ENCODE measurements at places on chromosomes 4 and X.
A peak's percentile ranks its signal among the peaks of the same experiment; 100 is the strongest.

DNA sequence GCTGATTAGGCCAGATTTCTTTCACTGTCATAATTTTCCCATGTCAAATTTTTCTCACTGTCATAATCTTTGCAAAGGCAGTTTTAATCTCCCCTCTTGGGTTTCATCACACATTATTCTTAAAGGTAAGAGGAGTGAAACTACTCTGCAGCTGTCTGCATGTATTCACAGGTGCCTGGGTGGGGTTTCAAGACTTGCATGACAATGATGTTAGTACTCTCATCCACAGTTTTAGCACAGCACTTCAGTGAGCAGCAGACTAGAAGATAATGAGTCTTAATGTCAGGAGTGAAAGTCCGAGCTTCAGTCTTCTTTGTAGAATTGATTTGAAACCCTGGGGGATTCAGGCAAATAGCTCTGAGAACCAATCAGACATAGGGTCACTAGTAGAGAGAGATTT, 182.5 kb upstream of the GALNT7 start:
- DNase-seq = no peak

- no peak for DNase-seq
Observed at GRCh38 chrX:24732766-24733500, 39.2 kb downstream of the POLA1 start.

GRCh38 chr4:68271851-68272357, 26.4 kb upstream of the TMPRSS11B start:
- no peak for DNase-seq

DNA sequence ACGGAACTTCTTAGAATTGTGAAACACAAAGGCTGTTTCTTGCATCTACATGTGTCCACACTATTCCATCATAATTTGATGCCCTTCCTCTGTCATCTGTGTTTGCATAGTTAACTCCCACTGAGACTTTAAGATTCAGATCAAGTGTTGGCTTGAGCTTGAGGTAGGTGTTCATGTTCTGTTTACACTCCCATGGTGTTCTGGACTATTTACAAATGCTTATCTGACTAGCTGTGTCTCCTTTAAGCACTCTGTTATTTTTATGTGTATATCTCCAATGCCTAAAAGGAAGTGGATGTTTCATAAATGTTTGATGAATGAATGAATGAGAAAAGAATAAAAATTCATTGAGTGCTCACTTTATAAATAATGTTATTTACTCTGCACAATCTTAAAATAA, 622.7 kb downstream of the RAB28 start:
- no peak for DNase-seq

GRCh38 chr4:64192731-64193412, 216.4 kb downstream of the TECRL start:
- DNase-seq = no peak

- no peak for DNase-seq
Observed at GRCh38 chr4:10656420-10656819, 28.1 kb downstream of the CLNK start.

DNA sequence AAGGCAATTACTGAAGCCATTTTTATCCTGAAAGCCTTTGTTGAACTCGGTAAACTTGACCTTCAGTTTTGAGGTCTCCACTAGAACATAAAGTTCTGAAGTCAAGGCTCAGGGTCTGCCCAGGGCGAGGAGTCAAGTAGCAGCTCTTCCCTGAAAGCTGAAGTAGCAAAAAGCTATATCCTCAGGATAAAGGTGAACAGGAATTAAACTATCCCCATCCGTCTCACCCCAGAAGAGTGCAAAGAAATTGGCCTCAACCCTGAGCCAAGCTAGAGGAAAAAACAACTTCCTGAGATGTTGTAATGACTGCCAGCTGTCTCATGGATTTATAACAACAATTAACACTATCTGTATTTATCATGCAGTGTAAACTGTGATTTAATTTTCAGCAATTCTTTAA, 590.8 kb downstream of the SPRY1 start:
- DNase-seq = no peak

- no peak for DNase-seq
Observed at GRCh38 chr4:127509155-127509554, 123.6 kb upstream of the INTU start.

DNA sequence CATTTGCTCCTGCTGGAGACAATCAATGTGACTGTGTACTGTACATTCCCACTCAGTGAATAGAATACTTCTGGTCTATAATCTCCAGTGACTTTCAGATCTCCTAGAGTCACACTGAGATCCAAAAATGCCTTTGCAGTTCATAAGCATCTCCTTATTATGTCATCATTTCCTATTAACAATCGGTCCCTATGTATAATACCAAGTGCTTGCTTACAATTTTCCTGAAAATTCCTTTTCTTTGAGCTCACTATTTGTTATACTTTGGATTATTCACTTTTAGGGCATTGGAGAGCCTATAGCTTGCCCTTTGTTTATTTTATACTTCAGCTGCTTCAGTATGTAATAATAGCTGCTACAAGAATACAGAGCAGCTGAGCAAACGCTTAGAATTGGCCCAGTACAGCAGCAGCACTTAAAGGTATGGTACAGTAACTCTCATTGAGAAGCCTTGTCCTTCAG, 313.0 kb downstream of the DCTD start:
- no peak for DNase-seq

GRCh38 chr4:46886711-46887110, 22.3 kb downstream of the COX7B2 start:
- no peak for DNase-seq

- DNase-seq = no peak
Observed at GRCh38 chr4:106676173-106676921, 307.8 kb upstream of the GIMD1 start.

DNA sequence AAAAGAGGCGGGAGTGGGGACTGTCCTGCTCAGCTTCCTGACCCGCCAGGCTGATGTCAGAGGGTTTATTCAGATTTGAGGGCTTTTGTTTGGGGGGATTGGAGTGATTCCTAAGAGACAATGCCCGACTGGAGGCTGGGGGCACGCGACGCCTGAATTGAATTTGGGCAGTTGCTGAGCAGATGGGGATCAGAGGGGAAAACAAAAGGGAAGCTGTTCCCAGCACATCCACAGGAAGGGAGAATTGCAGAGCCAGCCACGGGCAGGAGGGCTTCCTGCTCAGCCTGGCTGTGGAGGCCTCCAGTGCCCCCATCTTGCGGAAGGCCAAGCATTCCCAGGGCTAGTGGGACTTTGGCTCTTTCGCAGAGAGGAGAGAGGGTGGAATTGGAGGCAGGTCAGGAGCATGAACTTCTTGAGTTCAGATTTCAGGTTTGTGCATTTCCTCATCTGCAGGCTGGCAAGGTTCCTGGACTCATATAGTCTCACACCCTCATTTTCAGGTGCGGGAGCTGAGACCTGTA, 162.8 kb downstream of the NHS start:
- DNase-seq = no peak

DNA sequence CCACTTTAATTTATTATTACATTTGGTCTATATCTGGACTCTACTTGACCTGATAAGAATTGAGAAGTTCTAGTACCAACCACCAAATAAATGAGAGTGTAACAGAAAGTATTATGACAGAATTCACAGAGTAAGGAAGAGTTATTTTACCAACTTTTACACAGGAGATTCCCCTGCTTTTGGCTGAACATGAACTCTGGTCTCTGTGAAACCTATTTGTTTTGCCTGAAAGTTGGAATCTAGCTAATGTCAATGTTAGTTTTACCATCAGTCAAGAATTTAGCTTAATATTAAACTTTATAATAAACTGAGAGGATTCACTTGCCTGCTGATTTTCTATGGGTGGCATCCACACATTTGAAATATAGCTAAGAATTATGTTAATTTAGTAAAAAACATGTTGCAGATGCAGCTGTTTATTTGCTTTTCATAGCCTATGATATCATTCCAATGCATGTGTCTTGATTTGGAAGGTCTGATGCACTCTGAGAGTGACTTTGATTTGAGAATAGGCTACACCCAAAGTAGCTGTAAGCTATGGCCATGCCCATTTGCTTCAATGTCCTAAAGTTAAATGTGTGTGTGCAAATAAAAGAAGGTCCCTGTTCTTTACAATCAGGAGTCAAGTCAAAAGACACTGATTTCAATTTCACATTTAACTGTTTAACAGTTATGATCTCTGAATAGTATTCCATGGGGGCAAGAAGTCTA, 150.9 kb upstream of the RASGEF1B start:
- DNase-seq = no peak

- no peak for DNase-seq
Observed at GRCh38 chrX:68651110-68651509, 3.6 kb downstream of the STARD8 start.

DNA sequence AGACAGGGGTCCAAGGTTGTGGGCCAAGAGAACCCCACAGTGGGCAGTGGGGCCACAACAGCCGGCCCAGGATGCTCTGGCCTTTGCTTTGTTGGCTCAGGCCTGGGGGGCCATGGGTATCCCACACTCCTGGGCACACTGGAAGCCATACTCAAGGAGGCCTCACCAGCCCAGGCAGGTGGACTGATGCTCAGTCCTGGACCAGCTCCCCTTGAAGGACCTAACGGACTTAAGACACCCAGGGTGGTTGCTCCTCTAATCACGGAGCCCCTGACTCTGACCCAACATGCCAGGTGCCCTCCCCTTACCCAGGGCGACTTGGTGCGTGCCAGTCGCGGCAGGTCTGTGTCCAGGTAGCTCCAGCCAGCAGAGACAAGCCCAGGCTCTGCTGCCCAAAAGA, 50.8 kb downstream of the ZFYVE28 start:
- DNase-seq = no peak

GRCh38 chrX:153442463-153442862, 3.4 kb downstream of the TREX2 start:
- no peak for DNase-seq

GRCh38 chrX:13933352-13933751, 96.3 kb downstream of the GEMIN8 start:
- no peak for DNase-seq

DNA sequence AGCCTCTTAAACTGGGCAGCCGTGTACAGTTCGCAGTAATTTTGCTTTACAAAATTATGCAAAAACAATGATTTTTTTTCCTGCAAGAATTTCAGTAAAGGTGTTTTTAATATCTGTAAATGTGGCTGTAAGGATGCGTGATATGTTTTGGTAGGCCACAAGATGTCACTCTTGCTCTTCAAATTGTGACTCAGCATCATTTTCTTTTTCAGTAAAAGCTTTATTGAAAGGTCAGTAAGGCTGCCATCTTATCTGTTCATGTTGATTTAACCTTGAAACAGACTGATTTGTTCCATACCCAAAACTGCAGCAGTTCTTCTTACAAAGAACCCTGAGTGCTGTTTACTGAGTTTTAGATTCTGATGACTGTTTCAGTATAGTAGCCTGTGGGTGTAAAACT, 39.9 kb downstream of the TXLNG start:
- DNase-seq = no peak

DNA sequence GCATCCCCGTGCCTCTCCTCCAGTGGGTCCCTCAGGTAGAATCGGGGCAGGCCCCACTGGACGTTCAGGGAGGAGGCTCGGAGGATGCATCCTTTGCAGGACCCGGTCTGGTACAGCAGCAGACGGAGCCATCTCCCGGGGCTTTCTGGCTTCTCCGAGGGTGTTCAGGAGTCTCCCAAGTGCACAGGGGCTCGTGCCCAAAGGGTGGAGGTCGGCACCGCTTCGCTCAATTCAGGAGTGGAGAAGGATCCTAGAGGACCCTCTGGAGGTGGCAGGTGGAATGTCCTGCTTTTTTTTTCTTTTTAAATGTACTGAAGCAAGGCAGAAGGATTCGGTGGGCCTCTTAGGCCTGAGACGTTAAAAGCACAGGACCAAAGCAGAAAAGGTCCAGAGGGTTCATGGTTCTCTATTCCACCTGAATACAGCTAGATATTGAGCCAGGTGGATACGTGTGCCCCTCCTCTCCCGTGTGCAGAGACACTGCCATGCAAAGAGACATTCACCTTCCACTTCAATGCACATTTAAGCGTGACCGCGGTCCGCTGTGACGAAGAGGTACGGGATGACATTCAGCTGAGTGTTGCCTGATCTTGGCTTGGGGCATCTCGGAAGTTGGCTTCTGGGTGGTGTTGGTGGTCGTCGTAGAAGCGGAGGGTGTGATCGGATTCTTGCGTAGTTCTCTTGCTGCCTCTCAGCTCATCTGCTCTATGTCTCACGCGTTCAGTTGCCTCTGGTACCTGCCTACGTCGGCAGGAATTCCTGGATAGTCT, 281.2 kb upstream of the AGTR2 start:
- DNase-seq = no peak

GRCh38 chr4:75516144-75516543, 1.9 kb downstream of the THAP6 start:
- no peak for DNase-seq

DNA sequence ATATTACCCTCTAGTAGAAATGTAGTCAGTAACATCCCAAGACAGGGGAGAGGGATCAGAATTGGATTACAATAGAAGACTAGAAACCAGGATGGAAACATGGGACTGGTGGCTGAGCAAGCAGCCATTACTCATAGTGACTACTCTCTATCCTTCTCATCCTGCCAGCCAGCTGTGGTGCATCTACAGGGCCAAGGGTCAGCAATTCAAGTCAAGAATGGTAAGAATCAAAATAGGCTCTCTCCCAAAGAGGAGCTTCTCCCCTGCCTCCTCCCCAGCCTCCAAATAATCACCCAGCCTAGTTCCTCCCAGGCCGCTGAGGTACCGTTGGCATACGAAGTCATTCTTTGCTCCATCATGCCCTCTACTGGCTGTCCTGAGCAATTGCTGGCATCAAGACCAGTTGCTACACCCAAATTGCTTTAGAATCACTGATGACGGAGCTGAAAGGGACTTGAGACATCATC, 19.4 kb downstream of the AWAT2 start:
- DNase-seq = peak; percentile 51

- DNase-seq = no peak
Observed at GRCh38 chrX:49972328-49972860, 50.0 kb downstream of the CLCN5 start.

DNA sequence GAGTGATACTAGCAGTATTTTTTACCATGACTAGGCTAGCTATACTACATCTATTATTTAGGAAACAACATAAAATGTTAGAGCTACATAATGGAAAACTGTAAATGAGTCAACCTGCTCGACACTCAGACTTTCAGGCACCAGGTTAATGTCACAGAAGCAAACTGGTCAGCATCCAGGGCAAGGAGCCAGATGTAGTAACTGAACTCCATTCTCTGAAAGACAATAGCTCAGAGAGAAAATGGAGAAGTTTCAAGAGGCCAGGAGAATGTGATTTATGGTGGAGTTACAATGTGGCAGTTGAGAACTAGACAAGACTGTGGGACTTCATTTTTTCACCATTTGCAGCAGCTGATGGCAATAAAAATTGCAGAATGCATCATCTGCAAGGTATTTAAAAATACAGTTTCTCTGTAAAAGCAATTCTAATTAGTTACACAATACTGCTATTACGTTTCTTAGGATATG, 342.7 kb upstream of the PABPC4L start:
- DNase-seq = no peak

DNA sequence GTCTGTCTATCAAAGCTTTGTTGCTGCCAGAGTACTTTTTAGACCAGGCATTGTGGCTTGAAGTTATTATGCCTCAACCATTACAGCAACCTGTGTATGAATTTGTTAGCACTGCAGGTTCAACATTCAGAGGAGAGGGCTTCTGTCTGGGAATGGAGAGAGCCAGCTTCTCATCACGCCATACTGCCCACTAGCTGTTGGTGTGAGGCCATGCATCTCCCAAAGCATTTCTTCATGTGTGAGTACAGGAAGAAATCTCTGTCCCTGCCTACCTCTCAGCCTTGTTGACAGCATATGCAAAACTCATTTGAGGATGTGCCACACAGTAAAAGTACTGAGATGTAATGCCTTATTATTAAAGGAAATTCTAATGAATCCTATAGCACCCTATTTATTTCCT, 76.9 kb upstream of the PPARGC1A start:
- DNase-seq = no peak
